ENCODE measurements at places on chromosomes 6 and 20. TPM values are rescaled to one million over a fixed set of nuclear protein-coding genes. Genes with fewer than 3 reads are reported as not detected.
A peak's percentile ranks its signal among the peaks of the same experiment; 100 is the strongest.

DNA sequence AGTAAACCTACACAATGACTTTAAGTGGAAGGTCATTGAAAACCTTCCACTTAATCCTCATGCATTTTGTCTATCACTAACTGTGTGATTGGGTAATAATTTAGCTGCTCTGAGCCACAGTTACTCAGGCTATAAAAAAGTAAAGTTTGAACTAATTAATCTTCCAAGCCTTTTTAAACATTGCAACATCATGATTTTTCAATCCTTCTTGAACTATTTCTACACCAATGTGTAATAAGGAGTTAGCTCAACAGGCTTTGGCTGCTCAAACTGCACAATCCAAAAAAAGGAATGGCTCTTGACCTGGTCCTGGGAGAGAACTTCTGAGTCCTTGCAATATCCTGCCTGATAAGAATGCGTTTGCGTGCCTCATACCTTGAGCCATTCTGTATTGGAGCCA lies 34.8 kb upstream of the FILIP1 start:
- DNase-seq, result no peak
- no peaks in the 10 kb centered on the region for H3K36me3 ChIP-seq
- no peak overlapping the region for H3K4me3 ChIP-seq
- H3K27ac ChIP-seq, result no peak overlapping the region
- no peaks in the 10 kb centered on the region for H3K27me3 ChIP-seq

DNA sequence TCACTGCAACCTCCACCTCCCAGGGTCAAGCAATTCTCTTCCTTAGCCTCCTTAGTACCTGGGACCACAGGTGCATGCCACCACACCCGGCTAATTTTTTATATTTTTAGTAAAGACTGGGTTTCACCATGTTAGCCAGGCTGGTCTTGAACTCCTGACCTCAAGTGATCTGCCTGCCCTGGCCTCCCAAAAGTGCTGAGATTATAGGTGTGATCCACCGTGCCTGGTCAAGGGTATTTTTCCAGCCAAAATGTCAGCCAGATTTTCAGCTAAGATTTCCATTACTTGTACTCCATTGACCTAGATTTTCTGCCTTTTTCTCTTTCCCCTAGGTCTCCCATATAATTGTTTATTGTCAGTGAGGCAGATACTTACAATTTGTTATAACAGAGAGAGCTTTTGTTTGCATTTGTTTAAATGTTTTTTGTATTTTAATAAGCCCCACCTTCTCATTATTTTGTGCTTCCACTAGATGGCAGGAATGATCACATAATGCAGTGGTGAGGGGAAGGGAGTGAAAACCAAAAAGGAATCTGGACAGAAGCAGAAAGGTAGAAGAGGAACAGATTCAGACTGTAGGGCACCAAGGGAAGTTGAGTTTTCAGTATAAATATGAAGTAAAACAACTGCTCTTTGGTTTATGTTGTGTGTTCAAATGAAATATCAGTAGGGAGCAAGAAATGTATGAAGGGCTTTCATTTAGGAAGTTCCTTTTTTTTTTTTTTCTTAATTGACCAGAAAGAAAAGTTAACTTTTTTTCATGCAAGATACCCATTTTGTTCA lies 29.7 kb downstream of the RPF2 start:
- H3K4me3 ChIP-seq, result no peak overlapping the region
- no peaks in the 10 kb centered on the region for H3K27me3 ChIP-seq
- no peak for DNase-seq
- peaks cover 10% of the 10 kb centered on the region for H3K4me1 ChIP-seq
- H3K36me3 ChIP-seq, result peaks cover 32% of the 10 kb centered on the region

GRCh38 chr20:38032585-38033329 lies 499 bp downstream of the TTI1 start:
- peaks cover 44% of the 10 kb centered on the region for H3K36me3 ChIP-seq
- H3K4me3 ChIP-seq, result peak overlapping the region; percentile 96
- H3K27ac ChIP-seq, result peak overlapping the region; percentile 91
- peaks cover 36% of the 10 kb centered on the region for H3K4me1 ChIP-seq

DNA sequence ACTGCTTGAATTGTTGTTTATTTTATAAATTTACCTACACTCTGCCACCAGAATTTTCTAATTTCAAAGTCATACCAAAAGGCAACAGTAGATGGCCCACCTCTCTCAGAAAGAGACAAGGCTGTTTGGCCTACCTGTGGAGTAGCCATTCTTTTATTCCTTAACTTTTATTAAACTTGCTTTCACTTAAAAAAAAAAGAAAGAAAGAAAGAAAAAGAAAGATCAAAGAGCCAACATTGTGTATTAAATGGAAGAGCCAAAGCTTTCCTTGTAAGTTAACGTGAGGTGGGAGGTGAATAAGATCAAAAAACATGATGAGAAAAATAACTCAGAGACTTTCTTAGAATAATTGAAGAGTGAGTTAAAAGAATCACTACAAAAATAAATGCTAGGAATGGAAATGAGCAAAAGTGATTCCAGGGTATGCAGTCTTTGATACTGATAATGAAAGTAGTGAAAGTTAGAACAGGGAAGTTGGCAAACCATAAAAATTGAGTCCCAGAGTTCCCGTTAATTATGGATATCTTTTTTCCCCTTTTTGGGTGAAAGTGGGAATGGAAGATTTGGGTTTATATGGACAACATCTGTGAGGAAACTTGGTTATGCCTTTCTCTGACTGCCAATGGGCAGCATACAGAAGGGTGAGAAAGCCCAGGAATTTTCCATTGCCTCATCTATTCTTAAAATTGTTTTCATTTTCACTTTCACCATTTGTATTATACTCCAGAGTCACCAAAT lies 35.9 kb upstream of the MYB start:
- H3K36me3 ChIP-seq, result no peaks in the 10 kb centered on the region
- peaks cover 6% of the 10 kb centered on the region for H3K4me1 ChIP-seq
- no peak overlapping the region for H3K4me3 ChIP-seq

- no peaks in the 10 kb centered on the region for H3K36me3 ChIP-seq
- H3K27me3 ChIP-seq, result no peaks in the 10 kb centered on the region
- DNase-seq, result no peak
- peaks cover 15% of the 10 kb centered on the region for H3K4me1 ChIP-seq
- H3K4me3 ChIP-seq, result no peak overlapping the region
Measured at GRCh38 chr20:6530779-6531315, 236.6 kb upstream of the BMP2 start.

TCEA2 gene
- total RNA-seq, result 33.4 TPM

DNA sequence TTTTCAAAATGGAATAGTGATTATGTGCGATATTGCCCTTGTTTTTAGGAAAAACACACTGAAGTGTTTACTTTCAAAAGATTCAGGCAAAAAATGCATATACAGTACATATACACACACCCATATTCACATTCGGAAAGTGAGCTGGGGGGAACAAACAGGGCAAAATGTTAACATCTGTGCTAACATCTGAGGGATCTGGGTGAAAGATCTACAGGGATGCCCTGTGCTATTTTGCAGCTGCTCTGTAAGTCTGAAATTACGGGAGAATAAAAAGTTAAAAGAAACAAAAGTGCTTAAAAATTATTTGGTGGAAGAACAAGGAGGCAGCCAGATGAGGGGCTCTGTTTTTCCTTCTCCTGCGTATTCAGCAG lies 860 bp downstream of the CST3 start:
- no peaks in the 10 kb centered on the region for H3K27me3 ChIP-seq
- H3K4me3 ChIP-seq, result peak overlapping the region; percentile 91

DNA sequence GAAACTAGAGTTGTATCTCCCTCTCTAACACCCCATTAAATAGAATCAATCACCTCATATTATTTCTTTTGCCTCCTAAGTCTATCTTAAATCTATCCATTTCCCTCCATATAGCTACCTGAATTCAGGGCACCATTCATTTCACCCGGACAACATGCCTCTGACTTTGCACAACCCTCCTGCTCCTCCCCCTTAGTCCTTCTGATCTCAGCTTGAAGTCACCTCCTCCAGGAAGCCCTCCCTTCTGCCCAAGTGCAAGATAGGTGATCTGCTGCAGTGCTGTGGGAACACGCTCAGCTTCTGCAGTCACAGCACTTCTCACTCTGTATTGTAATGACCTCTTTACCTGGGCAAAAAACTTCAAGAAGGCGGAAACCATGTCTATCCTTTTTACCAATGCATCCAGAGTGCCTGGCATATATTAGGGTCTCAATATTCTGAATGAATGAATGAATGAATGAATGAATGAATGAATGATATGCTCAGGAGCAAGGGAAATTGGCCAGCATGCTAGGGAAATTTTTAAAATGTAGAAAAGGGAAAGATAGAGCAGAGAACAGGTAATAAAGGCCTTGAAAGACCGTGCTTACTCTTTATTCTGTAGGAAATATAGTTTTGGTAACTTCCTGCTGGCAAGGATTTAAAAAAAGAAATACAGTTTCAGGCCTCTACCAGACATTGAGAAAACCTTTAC lies 41.7 kb downstream of the MBOAT1 start:
- H3K27me3 ChIP-seq, result no peaks in the 10 kb centered on the region
- peaks cover 11% of the 10 kb centered on the region for H3K36me3 ChIP-seq
- H3K4me1 ChIP-seq, result no peaks in the 10 kb centered on the region
- no peak for DNase-seq
- no peak overlapping the region for H3K27ac ChIP-seq

GRCh38 chr6:142507065-142507464 lies 205.3 kb downstream of the ADGRG6 start:
- H3K27ac ChIP-seq, result no peak overlapping the region
- peaks cover 18% of the 10 kb centered on the region for H3K27me3 ChIP-seq
- H3K4me1 ChIP-seq, result no peaks in the 10 kb centered on the region
- no peak overlapping the region for H3K4me3 ChIP-seq
